ENCODE measurements at places on chromosomes 3 and 15.

- DNase-seq: no peak
These were observed 172.2 kb downstream of the GHSR start for GRCh38 chr3:172276103-172276502.

DNA sequence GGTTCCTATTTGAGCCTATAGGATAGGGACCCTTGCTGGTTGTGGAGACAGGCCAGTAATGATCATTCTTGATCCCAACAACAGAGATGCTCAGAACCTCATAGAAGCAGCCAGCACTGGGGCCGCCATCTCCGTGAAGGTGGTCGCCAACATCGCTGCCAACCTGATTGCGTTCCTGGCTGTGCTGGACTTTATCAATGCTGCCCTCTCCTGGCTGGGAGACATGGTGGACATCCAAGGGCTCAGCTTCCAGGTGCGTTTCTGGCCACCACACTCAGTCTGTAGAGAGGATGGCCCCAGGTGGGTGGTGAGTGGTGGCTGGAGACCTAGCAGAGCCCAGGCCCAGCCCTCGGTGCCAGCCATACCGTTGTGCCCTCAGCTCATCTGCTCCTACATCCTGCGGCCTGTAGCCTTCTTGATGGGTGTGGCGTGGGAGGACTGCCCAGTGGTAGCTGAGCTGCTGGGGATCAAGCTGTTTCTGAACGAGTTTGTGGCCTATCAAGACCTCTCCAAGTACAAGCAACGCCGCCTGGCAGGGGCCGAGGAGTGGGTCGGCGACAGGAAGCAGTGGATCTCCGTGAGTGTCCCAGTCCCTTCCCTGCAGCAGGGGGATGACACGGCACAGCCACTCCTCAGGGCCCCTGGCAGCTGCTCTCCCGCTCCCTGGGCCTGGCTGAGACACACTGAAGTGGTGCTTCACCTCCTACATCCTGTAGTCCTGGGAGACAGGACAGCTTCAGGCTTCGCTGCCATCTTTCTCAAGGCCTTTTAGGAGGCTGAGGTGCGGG lies 46.5 kb upstream of the PDE8A start:
- no peak for DNase-seq

- DNase-seq: no peak
These were observed 65.0 kb upstream of the IQSEC1 start for GRCh38 chr3:13137941-13138832.

GRCh38 chr15:56996093-56996492 lies 77.6 kb downstream of the TCF12 start:
- no peak for DNase-seq

DNA sequence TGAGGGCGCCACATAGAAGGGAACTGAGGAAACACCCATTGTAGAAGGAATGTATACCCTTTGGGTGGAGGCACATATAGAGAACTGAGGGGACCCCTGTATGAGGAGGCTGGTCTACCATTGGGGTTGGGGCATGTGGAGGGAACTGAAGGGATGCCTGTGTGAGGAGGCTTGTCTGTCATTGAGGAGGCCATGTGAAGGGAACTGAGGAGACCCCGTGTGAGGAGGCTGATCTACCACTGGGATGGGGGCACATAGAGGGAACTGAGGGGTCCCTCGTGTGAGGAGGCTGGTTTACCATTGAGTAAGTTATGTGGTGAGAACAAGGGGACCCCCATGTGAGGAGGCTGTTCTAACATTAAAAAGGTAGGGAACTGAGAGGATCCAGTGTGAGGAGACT lies 156.1 kb downstream of the FBLN2 start:
- DNase-seq: no peak

- DNase-seq: no peak
These were observed 16.7 kb downstream of the PTH1R start for GRCh38 chr3:46894256-46894655.

DNA sequence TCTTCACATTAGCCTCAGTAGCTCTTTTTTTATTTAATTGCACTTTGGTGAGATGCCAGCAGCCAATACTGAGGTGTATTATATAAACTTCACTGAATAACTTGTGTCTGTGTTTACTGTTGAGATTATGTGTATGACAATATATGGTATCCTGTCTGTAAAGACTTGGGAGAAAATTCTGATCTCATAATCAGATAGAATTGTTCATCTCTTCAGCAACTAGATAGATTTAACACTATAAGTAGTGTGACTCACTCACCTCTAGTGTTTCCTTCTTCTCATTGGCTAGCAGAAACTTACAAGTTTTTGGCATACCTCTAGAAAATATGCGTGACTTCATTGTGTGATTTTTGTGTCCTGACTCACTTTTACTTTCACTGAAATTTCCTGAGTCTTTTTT lies 67.6 kb upstream of the TGFBR2 start:
- no peak for DNase-seq

DNA sequence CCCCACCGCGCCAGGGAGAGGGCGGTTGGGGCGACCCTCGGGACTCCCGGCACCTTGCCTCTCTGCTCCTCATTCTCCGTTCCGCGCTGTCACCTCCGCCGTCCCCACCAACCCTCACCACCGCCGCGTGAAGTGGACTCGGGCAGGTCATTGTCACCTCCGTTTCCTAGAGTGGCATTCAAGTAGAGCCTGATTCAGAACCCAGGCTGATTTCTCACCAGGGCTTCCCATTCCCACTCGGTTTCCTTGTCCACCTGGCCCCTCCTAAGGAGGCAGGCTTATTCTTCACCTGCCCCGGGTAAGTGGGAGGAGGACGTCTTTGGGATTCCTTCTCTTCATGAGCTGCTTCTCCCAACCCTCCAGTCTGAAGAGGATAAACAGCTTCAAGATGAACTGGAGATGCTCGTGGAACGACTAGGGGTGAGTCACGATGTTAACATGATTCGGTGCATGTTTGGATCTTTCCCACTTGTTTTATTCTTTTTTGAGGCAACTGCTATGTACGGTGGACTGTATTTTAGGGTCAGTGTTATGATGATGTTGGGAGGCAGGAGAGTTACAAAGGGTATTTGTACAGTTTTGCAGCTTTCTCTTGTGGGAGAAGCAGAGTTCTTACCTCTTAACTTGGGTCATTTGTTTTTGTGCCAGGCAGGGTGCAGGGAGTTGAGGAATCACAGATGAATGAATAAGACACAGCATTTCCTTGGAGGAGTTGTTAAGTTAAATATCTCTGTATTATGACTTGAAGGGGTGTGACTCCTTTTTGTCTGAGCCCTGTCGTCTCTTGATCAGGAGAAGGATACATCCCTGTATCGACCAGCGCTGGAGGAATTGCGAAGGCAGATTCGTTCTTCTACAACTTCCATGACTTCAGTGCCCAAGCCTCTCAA lies 692 bp downstream of the PSMD2 start:
- no peak for DNase-seq

GRCh38 chr15:58410353-58410752 lies 21.4 kb upstream of the LIPC start:
- peak; percentile 18 for DNase-seq

DNA sequence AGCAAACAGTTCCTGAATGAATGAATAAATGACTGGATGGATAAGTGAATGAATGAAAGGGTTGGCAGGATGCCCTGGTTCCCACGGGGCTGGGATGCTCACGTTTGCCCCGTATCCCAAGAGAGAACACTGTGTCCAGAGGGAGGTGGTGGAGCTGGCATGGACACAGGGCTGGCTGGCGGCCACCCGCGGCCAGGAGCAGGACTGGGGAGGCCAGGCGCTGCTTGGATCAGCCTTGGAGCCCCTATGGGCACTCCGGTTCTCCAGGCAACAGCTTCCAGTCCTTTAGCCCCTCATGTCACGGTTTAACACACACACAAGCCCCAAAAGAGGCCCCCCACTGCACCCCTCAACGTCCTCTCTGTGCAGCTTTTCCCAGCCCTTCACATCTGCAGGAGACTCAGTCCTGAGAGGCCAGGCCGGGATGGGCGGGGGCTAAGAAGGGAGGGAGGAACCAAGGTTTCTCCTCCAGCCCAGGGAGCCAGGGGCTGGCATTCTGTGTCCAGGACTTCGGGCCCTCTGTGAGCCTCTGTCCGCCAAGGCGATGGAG lies 86.0 kb upstream of the ALDH1L1 start:
- no peak for DNase-seq

DNA sequence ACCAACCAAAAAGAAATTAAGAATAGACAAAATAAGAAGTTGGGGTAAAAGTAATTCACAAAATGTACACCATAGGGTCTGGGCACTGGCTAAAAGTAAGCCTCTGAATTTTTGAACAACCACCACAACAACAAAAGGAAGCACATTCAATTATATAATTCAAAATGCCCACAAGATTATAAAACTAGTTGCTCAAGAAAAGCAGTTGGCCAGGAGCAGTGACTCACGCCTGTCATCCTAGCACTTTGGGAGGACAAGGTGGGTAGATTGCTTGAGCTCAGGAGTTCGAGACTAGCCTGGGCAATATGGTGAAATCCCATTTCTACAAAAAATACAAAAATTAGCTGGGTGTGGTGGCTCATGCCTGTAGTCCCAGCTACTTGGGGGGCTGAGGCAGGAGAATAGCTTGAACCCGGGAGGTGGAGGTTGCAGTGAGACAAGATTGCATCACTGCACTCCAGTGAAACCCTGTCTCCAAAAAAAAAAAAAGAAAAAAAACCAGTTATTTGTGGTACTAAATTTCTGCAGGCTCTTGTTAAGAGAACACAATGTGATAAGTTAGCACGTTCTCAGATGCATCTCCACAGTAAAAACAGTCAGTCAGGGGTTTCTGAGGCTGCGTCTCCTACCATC lies 6.6 kb upstream of the ATP11B start:
- DNase-seq: no peak

All from NCI-H1436 (cell line).